ENCODE measurements at places on chromosomes 12 and 14.

DNA sequence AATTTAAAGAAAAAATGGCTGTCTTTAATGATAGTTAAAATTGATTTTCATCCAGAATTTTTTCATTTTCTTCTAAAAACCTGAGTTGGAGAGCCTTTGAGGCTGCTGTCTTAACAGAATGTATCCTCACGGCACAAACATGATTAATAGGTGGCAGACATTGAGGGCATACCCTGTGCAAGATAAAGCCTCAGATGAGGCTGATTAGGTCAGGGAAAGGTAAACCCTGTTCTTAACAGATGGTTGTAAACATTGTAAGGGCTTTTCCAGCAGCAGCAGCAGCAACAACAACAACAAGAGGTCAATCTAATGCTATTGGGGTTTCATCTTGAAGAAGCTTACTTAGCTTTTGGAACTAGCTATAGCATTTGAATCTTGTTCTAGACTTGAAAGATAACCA is 17.4 kb downstream of the GNG2 start:
- no peak for DNase-seq

DNA sequence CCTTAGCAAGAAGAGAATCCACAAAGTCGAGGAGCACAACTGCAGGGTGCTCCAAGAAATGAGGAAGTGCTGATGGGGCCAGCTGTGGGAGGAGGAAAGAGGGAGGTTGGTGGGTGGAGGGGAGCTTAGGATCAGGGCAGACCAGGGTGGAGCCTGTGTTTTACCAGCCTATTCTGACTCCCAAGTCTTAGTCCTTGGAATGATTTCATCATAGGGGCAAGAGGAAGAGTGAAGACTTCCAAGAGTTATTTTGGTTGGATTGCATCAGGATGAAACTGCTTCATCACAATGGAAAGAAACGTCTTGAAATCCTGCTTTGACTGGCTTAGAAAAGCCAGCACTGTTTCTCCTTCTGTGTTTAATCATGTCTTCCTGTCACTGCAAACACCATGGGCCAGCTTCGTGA is 194.0 kb downstream of the DPF3 start:
- DNase-seq: no peak

GRCh38 chr12:6858799-6859198 is 6.8 kb downstream of the USP5 start:
- no peak for DNase-seq

- DNase-seq: no peak
These were observed 18.6 kb downstream of the TPCN1 start for GRCh38 chr12:113239811-113240331.

GRCh38 chr12:24012528-24012927 is 63.1 kb upstream of the SOX5 start:
- no peak for DNase-seq

DNA sequence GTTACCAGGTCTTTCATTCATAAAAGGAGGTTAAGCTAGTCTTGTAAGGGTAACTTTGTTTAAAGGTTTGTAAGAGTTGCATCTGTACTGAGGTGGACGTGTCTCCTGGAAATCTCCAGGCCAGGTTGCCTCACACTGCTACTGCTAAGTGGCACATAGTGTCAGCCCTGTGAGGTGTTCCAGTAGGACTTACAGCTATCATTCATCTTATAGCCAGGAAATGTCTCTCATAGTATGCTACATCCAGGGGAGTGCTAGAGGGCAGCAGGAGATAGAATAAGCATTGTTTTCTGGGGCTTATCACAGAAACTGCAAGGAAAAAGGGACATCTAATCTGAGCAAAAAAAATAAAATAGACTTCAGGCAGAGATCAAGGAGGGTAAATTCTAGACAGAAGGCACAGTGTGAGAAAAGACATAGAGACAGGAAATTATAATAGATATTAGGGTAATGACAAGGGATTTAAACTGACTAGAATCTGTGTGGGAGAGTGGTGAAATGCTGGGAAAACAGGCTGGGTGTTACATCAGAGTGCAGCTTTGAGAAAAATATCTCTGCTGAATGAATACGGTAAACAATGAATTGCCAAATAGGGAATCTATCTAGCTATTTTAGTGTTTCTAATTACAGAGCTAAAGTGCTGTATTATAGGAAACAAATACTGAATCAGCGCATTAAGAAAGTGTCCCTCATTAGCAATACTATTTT is 205.1 kb upstream of the ABCD2 start:
- no peak for DNase-seq

DNA sequence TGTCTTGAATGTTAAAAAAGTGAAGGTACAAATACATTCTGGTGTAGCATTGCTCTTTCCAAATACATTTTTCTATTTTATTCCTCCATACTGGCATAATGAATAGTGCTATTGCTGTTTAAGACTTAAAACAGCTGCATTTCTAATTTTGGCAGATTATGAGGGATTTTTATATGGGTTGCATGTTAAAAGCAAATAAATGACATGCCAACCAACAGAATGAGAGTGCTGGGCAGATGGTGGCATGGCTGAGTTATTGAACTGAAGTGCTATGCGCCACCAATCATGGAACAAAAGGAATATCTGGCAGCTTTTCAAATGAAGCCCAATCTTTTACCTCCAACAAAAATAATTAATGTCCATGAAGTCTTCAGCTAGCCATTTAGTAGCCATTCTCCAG is 215.0 kb downstream of the PRKD1 start:
- DNase-seq: no peak

DNA sequence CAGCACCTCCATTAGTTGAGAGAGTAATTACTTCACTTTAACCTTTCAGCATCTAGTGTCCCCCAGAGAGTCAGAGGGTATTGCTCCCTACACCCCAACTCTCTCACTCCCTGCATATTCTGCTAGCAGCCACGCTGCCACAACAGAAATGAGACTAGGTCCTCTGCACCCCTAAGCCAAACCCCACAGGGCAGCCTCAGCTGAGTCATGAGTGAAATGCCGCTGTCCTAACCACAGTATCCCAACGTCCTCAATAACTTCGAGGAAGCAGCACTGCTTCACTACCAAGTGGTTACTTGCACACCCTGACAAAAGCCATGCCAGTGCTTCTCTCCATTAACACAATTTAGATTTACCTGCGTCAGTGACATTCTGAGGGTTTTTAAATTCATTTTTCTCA is 6.9 kb upstream of the LYZ start:
- no peak for DNase-seq

DNA sequence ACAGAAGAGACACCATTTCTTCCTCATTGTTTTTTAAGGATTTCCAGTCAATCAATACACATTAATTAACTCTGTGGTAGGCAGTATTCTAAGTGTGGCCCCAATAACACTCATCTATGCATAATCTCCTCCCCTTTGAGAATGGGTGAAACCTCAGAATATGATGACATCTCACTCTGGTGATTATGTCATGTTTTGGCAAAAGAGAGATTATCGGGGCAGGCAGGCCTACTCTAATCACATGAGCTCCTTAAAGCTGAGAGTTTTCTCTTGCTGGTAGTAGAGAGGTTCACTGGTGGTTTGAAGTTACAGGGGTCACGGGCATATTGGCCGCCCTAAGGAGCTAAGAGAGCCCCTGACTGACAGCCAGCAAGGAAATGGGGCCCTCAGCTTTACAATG is 7.1 kb upstream of the LGMN start:
- no peak for DNase-seq

GRCh38 chr14:85702191-85702590 is 172.2 kb downstream of the FLRT2 start:
- DNase-seq: no peak
